Activated T-cell treated with anti-CD3 and anti-CD28 coated beads, Interleukin-2, amount 50 U/mL, for 72 hours (primary cell): ENCODE measurements at places on chromosomes 7 and 10.

GRCh38 chr7:143177374-143178119 lies 5.7 kb upstream of the TAS2R39 start:
- DNase-seq, result no peak

- DNase-seq, result peak; percentile 36
These were observed 39.0 kb downstream of the ADK start for GRCh38 chr10:74189999-74190421.

DNA sequence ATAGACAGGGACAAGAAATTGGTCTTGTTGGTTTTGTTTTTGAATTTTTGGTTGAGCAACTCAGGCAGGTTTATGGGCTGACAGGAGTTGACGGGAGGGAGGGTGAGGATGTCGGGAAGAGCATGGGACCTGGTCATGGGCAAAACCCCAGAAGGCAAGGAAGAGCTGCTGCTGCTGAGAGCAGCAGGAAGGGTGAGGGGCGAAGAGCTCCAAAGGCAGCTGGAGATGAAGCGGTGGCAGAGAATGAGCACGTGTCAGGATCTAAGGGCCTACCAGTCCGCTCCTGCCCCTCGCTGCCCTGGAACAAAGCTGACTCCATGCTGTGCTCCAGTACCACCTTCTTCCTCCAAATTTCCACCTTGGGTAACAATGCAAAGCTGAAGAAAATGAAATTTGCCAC lies 84.3 kb downstream of the ARHGAP22 start:
- DNase-seq, result no peak

DNA sequence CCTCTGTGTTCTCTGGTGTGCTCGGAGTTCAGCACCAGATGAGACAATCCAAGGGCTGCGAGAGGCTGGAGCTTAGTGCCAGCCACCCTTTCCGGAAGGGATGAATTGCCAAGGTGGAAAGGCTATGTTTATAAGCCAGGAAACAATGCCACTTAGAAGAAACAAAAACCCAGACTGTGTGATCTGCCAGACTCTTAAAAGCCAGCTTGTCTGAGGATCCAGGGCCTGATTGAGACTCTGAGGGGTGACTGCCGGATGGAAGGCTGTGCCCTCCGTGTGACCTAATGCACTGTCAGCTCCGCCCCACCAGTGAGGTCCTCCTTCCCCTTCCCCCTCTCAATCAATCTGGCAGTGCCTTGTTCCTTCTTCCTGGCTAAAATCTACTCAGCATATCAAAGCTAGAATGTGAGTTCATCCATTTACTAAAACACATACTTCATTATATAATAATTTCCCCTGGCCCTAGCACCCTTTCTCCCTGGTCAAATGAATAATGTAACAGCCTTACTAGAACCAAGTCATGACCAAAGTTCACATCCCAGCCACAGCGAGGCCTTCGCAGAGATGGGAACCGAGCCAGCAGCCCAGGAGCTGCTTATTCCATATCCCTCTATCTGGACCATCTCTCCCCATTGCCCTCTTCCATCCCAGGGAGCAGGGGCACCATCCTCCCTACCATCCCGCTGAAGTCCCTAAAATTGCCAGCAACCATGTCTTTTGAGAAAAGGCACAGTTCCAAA lies 25.5 kb downstream of the FAM107B start:
- no peak for DNase-seq

GRCh38 chr10:36182179-36182566 lies 540.1 kb upstream of the FZD8 start:
- no peak for DNase-seq

- DNase-seq, result no peak
These were observed 324.2 kb upstream of the COBL start for GRCh38 chr7:51640841-51641240.

DNA sequence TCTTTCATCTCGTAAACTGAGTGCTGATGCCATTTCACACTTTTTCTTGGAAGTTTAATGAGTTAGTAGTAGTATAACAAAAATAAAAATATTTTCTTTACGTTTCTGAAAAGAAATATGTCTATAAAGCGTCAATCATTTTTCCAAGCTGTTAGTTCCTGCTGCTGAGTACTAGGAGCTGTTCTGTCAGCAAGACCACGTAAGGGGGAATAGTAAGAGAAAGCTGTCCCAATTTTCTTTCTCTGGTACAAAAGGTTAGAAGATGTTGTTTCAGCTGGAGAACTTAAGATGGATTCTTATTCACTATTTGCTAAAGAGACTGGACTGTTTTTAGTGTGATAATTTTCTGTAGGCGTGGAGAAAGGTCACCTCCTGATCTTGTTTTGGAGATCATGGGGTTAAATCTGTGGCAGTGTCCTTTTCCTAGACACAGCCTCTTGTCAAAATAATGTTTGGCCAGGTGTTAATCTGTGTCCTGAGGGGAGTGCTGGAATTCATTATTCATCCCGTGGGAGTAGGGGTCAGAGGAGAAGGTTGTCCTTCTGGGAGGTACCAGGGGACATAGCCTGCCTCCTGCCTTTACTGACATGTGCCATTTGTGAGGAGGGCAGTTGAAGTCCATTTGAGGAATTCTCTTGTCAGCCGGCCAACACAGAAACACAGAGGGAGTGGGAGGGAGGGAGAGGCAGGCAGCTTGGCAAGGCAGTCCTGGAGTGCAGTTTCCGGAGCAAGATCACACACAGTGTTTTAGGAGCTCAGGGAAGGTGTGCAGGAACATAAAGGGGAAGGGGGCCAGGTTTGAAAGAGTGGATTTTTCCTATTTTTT lies 368.7 kb downstream of the AUTS2 start:
- DNase-seq, result no peak

GRCh38 chr10:49362596-49363260 lies 33.2 kb downstream of the DRGX start:
- DNase-seq, result no peak

DNA sequence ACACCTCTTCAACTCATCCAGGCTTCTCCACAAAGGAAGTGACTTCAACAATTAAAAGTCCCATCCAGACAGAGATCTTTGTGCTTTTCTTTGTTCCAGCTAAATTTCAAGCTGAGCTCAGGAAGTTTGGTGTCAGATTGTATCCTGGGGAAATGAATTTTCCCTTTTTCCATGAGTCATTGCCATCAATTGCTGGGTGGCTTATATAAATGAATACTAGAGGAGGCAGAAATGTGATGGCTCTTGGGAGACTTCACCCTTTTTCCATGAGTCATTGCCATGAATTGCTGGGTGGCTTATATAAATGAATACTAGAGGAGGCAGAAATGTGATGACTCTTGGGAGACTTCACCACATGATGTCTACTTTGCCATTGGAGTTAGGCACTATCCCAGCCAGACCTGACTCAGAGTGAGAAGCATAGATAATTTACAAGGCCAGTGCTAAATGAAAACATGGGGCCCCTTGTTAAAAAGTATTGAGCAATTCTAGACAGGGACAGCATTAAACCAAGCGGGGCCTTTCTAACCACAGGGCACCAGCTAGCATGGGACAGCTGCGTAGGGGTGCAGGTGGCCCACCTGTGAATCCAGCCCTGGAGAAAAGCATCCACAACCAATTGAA lies 339.2 kb upstream of the PODXL start:
- DNase-seq, result no peak
